Mammary epithelial cell (primary cell): ENCODE measurements at places on chromosomes 6 and 20.

DNA sequence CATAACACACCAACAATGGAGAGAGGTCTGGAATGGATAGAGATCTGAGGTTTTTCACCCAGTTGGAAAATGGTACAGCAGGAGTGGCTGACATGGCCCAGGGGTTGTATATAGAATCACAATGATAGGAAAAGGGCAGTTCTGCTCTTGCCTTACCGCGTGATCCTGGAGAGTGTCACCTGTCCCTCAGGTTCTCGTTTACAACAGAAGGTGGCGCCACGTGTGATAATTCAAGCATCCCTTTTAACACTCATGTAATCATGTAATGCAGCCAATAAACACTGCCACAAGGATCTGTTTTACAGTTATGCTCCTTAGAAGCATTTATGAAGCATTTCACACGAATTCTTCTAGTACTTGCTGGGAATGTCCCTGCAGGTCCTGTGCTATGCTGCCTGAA lies 12.9 kb upstream of the WFDC2 start:
- peak; percentile 40 for DNase-seq

- DNase-seq: no peak
Measured at GRCh38 chr20:52529826-52530225, 338.2 kb upstream of the ZFP64 start.

- DNase-seq: no peak
Measured at GRCh38 chr6:22367346-22367745, 70.5 kb upstream of the PRL start.

DNA sequence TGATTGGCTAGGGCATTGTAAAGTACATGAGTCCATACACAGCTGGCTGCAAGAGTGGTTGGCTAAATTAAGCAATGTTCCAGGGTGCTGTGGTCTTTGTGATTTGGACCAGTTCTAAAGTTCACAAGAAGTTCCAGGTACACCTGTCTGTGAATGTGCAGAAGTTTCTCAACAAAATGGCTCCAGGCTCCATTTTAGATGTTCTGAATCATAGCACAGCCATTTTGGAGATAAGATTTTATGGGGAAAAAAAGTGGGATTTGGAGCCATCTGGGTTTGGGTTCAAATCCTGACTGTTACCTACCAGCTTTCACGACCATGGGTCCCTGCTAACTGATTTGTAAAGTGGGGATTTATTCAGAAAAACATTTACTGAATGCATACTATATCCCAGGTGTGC lies 82.1 kb downstream of the GRM1 start:
- DNase-seq: no peak

DNA sequence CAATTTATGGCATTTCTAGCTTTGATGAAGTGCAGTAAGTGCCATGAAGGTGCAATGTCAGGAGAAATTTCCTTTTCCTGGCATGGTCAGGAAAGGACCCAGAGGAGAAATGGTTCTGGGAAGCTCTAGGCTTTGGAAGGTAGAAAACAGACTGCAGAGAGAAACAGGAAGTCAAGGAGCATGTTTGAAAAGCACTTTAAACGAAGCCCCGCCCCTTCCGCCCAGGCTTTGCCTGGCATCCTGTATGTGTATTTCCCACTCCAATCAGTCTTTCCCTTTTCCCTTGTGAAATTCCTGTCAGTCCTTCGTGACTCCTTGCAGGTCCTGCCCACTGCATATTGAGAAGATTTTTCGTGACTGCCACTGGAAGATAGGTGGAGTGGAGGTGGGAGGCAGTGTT lies 320.9 kb upstream of the SASH1 start:
- no peak for DNase-seq

- peak; percentile 94 for DNase-seq
Measured at GRCh38 chr6:85404564-85405174, 45.2 kb upstream of the NT5E start.

GRCh38 chr6:21208081-21208795 lies 385.3 kb upstream of the SOX4 start:
- no peak for DNase-seq

GRCh38 chr20:16488086-16488485 lies 85.2 kb downstream of the KIF16B start:
- DNase-seq: no peak

DNA sequence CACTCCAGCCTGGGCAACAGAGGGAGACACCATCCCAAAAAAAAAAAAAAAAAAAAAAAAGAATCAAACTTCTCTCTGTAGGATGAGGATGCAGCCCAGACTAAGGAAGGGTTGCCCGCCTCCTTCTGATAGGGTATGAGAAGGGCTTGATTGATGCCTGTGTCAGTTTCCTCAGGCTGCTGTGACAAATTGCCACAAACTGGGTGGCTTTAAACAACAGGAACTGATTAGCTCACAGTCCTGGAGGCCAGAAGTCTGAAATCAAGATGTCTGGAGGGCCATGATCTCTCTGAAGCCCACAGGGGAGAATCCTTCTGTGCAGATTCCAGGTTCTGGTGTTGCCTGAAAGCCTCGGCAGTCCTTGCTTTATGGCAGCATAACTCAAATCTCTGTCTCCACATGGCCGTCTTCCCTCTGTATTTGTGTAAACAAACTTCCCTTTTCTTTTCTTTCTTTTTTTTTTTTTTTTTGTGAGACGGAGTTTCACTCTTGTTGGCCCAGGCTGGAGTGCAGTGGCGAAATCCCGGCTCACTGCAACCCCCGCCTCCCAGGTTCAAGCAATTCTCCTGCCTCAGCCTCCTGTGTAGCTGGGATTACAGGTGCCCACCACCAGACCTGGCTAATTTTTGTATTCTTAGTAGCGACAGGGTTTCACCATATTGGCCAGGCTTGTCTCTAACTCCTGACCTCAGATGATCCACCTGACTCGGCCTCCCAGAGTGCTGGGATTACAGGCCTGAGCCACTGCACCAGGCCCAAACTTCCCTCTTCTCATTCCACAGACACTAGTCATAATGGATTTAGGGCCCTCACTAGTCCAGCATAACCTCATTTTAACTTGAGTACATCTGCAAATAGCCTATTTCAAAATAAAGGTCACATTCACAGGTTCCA lies 11.2 kb upstream of the CDK19 start:
- DNase-seq: no peak

DNA sequence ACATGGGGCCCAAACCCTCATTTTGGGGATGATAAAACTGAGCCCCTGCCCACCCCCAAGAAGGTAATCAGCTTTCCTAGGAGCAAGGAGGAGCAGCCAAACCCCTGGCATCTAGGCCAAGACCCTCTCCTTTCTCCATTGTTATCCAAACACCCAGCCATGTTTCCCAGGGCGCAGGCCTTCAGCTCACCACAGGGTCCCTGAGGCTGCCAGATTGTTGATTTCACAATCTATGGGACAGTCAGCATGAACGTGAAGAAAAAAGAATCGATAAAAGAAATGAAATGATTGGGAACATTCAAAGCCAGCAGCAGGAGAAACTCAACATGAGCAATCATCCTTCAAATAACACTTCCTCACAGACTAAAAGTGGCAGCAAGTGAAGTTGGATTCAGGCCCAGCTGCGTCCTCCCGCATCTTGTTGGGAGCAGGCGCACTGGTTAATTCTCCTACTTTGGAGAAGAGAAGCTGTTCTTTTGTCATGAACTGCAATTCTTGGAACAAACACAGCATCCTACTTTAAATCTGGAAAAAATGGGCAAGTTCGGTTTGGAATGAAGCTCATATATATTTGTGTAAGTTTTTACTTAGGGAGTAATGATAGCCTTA lies 241.8 kb upstream of the PRDM1 start:
- no peak for DNase-seq

GRCh38 chr6:107292715-107293271 lies 166.6 kb downstream of the PDSS2 start:
- DNase-seq: no peak

DNA sequence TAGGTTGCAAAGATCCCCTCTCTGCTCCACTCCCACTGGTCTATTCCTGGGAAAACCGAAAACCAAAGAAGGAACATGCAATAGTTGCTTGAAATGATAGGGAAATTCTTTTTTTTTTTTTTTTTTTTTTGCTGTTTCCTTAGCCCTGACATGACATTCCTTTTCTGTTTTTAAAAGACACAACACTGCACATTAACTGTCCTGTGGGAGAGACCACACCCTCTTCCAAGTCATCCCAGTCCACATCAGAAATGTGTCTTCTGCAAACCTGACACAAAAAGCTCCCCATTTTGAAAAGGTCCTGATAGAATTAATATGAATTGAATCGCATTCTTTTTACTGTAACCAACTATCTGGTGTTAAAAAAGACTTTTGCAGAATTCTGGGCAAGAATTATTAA lies 43.4 kb upstream of the RIPOR2 start:
- no peak for DNase-seq

DNA sequence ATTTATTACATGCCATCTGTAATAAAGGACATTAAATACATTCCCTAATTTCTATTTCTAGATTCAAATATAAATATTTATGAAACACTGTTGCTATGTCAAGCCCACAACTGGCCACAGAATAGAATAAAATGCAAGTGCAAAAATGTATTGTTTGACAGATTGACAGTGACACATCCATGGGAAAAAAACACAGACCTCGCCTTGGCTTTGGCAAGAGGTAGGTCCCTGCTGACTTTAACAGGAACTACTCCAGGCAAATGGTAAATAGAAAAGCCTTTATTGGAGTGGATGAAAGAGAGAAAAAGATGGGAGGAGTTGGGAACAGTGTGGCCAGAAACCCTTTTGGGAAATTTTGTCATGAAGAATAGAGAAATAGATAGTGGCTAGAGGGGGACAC lies 622.9 kb downstream of the UTRN start:
- no peak for DNase-seq

DNA sequence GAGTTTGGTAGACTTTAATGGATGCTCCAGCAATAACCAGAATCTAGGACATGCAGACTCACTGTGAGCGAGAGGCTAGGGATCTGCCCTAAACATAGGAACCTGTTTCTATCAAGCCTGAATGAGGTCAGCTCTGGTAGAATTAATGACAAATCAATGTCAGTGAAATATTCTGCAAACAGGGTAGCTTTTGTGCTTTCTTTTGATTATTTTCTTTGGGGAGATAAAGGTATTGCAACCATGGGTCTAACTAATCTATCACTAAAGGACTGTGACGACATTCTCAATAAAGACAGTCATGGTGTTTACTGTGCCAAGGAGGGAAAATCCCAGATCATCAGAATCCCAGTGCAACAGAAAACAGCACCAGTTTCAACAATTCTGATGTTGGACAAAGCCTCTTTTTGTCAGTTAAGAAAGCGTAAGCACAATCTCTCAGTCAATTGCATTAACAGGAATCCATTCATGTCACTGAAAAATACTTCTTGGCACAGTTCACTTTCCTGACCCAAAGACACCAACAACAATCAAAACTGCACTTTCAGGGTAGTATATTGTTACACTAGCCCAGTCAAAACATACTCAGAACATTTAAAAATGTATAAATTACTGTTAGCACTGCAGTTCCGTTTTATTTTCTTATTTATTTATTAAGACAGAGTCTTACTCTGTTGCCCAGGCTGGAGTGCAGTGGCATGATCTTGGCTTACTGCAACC lies 36.8 kb upstream of the SMIM29 start:
- no peak for DNase-seq

DNA sequence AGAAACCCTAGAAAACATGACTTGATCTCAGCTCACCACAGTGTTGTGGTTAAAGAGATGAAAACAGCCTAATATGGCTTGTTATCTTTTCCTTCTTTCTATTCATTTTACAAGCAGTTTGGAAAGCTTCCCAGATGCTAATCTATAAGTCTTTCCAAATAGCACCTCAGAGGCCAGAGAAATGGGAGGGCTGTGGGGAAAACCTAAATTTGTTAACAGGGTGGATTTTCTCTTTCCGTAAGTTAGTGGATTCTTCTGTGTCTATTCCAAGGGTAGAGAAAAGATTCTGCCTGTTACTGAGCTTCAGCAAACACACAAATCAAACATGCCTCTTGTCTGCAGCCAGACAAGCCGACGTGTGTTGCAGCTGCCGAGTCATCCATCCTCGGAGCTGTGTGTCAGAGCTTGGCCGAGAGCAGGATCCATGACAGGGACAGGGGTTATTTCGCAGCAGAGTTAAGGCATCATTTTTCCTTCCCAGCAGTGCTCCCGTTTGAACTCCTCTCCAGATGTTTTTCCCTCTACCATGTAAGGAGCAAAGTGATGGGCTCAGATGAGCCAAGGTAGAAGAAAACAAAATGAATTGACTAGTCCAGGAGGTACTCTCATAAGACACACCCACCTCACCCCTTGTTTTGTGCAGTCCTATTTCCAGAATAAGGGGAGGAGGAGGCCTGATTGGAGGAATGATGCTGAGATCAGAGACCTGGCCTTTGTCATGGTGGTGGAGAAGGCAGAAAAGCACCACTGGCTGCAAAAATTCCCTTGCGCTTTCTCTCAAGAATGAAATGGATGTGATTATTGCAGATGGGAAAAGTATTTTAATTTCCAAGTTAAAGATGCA lies 560.0 kb downstream of the C6orf118 start:
- no peak for DNase-seq

DNA sequence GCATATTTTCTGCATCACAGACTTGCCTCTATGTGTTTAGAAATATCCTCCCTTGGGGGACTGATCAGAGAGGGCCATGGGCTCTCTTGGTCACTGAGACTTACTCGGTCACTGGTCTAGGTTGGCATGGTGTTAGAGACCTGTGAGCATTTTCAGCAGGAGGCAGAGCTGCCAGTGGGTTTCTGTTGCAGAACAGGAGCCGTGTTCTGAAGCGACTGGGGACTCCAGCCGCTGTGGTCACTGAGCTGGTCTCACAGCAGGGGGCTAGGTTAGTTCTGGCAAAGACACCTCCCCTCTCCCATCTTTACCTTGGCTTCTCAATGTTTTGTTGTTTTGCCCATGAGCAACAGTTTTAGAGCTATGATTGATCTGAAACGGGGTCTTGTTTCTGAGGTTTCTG lies 8.7 kb downstream of the TMEM181 start:
- no peak for DNase-seq
